ENCODE measurements at places on chromosomes 4 and X. TPM values are rescaled to one million over a fixed set of nuclear protein-coding genes. Genes with fewer than 3 reads are reported as not detected.

DNA sequence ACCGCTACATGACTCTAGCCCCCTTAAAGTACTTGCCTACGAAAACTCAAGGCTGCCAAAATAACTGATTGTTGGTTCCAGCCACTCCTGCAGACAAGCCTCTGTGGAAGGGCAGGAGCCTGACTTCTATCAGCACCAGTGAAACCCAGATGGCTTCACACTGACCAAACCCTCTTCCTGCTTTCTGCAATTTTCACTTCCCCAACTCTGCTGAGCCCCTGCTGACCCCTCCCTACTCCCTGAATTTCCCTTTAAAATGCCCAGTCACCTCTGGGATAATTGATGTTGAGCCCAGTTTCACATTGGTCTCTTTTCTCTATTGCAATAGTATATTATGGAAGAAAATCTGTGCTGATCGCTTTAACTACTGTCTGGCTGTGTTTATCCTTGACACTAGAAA, 61.6 kb upstream of the STS start:
- no peak for DNase-seq

Gene TEX13B
- total RNA-seq, result not detected

Gene CISD2
- total RNA-seq, result 4.2 TPM

DNA sequence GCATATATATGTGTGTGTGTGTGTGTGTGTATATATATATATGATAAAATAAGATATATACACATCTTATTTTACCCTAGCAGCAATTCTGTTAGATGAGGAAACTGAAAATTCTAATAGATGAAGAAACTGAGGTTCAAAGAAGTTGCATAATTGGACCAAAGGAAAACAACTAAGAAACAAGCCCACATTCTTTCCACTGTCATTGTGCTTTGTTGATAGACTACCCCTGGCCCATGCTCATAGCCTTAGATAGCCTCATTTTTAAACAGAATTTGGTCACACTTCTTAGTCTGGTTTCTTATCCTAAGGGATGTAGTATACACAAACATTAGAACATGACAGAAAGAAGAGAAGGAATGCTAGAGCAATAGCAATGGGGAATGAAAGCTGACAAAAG, 138.8 kb downstream of the NDST3 start:
- DNase-seq, result no peak

DNA sequence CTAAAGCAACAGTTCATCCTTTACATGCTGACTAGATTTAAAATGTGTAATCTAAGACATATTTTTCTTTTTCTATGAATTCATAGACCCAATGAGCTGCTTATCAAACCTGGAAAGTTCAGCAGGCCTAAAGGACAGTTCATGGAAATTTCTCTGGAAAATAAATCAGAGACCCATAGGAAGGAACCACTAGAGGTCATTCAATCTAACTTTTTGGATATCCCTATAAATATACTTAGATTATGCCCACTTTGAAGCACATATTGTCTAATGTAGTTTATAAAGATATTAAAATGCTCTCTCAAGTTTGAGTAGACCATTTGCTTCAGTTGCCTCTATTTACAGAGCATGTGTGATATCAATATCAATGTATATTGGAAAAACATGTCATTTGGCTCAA, 473.0 kb downstream of the FAT4 start:
- DNase-seq, result no peak

GRCh38 chr4:107831140-107831539, 6.4 kb downstream of the SGMS2 start:
- DNase-seq, result no peak

DNA sequence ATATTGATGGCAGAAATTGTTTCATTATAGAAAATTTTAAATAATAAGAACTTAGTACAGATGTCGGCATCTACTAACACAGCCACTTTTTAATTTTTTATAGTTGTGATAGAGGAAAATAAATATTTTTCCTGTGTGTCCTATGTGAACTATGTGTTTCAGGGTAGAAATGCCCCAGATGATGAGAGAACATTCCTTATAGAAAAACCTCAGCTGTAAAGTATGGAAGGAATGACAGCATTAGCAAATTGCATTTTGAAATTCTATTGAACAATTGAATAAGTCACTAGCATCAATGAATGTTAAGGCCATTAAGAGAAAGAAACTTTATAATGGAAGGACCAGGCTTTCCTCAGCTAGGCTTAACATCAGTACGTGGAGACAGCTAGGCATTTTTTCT, 149.2 kb downstream of the CFAP299 start:
- DNase-seq, result no peak

GRCh38 chr4:38665551-38666411, 1.8 kb downstream of the KLF3 start:
- no peak for DNase-seq

Gene FMR1NB
- not detected for total RNA-seq

Gene BEND4
- 25.2 TPM for total RNA-seq

- no peak for DNase-seq
Measured at GRCh38 chr4:182741914-182742313, 175.3 kb downstream of the DCTD start.

DNA sequence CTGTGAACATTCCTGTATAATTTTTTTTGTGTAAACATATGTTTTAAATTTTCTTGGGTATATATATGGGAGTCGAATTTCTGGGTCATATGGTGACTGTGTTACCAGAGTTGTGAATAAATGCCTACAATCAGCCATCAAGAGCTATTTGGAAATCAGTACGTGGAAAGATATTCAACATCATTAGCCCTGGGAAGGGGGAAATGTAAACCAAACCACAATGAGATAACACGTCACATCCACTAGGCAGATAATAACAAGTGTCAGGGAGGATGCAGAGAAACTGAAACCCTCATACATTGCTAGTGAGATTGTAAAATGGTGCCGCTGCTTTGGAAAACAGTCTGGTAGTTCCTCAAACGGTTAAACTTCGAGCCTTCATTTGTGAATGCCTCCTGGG, 43.9 kb downstream of the LUZP4 start:
- DNase-seq, result no peak

Gene GABRA4
- total RNA-seq, result not detected

- no peak for DNase-seq
Measured at GRCh38 chrX:93229036-93229435, 444.3 kb downstream of the NAP1L3 start.

DNA sequence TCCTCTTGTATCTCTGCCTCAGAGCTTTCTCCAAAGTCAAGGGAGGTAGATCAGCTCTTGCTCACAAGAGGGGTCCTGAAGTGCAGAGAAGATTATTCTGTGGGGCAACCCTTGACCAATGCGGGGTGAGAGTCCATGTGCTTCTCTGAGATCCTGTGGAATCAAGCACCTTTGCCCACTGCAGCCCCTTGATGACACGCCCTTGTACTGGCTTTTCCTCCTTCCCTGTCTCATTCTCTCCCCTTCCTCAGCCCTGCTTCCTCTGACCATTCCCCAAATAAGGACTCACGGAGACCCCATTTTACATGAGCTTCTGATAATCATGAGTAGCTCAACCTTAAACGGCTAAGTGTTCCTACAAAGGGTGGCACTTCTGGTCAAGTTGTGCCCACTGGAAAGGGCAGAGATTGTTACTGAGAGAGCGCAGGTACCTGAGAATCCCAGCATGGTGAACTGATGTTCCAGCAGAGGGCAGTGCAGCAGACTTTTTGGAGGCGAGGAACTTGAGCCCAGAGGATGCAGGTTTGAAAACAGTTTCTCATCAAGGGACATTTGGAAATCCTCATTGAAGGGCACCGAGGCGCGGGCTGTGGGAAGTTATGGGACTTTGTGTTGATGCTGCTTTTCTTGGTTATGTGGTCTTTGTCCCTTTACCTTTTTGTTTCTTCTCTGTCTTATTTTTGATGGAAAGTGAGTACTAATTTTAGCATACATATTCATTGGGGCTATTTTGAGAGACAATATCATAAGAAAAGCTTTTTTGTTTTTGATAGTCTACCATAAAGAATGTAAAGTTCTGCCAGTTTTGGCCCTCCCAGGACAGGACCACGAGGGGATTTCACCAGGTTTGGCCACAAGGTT, 201.3 kb downstream of the RBM46 start:
- DNase-seq, result peak; percentile 17

DNA sequence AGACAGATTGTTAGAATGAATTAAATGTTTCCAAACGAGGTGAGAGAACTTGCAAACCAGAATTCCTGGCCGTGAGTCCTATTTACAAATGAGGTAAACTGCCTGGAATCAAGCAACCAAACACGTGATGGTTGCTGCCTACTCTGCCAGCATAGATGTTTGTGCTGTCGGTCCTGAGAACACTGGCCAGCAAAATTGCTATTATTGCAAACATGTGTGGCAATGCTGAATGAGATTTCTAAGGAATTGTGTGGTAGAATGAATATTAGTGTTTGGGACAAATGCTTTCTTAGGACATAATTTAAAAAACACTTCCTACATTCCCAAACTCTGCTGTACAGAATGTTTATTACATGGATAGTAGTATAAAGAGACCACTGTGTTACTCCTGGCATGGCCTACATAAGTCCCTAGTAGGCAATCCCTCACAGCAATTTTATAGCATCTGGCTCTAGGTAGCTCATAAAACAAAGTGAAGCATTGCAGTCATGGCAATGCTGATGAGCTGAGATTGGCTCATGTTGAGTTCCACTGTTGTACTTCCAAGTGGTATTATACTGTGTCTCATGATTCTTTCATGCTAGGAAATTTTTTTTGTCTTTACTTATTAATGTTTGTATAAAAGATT, 605.2 kb upstream of the EPHA5 start:
- DNase-seq, result no peak

Gene NKX6-1
- 0.40 TPM for total RNA-seq
